ENCODE measurements at places on chromosomes 12 and 14. TPM values are rescaled to one million over a fixed set of nuclear protein-coding genes. Genes with fewer than 3 reads are reported as not detected.

DNA sequence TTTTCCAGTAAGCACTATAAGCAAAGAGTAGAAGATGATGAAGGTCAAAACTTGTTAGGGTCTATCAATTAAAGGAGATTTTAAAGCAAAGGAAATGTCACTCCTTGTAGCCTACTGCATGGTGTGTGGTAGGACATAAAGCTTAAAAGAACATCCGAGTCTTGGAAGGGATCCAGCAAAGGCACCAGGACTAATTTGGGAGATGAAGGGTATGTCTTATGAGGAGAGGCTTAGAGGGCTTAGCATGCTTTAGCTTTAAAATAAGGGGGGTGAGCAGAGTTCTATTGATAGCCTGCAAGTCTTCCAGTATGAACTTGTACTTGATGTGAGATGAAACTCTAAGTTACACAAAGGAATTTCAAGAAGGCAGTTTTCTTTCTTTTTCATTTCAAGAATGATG lies 11.8 kb upstream of the MYBPC1 start:
- no peak for DNase-seq

The TAOK3 gene
- total RNA-seq = 9.3 TPM

The HCAR1 gene
- total RNA-seq = not detected

DNA sequence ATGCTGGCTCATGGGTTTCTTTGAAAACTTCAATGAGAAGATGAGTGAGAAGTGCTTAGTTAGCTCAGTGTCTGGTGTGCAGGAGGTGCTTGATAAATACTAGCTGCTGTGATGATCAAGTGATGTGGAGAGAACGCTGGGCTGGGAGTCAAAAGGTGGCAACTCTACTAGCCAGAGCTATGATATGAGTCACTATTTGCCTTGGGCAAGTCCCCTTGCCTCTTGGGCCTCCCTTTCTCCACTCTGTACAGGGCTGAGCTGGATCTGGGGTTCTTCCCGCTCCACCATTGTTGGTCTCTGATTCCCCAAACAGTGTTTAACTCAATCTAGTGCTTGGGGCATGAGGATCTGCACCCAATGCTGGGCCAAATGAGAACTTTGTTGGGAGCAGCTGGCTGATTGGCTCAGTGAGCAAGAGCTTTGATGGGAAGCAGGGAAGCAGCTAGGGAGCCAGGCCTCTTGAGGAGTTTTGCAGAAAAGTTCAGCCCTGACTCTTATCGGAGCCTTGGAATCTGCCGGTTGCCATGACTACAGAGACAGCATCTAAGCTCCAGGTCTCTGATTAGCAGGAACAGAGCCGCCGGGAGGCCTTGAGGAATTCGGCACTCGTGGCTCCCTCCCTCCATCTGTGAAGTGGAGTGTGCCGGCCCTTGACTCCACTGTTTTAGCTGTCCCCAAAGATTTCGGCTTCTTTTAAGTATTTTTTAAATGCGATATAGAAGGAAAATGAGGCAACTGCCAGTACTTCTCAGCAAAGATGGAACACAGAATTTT lies 82.1 kb upstream of the HSPB8 start:
- DNase-seq = no peak

DNA sequence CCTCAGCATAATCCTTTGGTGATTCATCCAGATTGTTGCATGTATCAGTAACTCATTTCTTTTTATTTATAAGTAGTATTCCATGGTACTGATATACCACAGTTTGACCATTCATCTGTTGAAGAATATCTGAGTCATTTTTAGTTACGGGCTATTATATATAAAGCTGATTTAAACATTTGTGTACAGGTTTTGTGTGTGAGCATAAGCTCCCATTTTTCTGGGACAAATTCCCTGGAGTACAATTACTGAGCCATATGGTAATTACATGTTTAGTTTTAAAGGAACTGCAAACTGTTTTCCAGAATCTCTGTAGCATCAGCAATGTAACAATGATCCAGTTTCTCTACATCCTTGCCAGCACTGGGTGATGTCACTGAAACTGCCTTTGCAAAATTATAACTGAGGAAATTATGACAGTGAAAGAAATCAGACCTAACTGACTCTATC lies 236.2 kb upstream of the KRR1 start:
- no peak for DNase-seq

GRCh38 chr14:68246786-68247105 lies 427.2 kb downstream of the RAD51B start:
- DNase-seq = no peak
